ENCODE measurements at places on chromosomes 4 and X. TPM values are rescaled to one million over a fixed set of nuclear protein-coding genes. Genes with fewer than 3 reads are reported as not detected.
A peak's percentile ranks its signal among the peaks of the same experiment; 100 is the strongest.

Gene UCHL1
- 488 TPM for total RNA-seq

Gene CCNB3
- 0.85 TPM for total RNA-seq

Gene IQSEC2
- 23.3 TPM for total RNA-seq

DNA sequence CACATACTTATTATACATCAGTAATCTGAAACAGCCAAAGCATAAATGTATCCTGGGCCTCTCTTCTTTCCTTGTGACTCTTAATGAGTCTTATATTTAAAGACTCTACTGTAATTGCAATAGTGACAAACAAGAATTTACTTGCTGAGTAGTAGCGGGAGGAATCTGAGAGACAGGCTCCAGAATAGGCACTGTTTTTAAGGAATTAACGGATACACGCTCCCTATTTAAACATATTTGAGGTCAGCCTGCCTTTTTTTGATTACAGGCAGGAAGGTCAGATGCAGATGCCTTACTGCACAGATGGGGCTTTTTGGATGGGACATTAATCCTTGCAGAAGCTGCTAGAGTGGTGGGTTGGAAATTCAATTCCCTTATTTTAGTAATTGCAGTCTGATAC lies 196.3 kb upstream of the ANXA3 start:
- no peak for DNase-seq

GRCh38 chrX:46695491-46695890 lies 63.4 kb downstream of the SLC9A7 start:
- DNase-seq: no peak

DNA sequence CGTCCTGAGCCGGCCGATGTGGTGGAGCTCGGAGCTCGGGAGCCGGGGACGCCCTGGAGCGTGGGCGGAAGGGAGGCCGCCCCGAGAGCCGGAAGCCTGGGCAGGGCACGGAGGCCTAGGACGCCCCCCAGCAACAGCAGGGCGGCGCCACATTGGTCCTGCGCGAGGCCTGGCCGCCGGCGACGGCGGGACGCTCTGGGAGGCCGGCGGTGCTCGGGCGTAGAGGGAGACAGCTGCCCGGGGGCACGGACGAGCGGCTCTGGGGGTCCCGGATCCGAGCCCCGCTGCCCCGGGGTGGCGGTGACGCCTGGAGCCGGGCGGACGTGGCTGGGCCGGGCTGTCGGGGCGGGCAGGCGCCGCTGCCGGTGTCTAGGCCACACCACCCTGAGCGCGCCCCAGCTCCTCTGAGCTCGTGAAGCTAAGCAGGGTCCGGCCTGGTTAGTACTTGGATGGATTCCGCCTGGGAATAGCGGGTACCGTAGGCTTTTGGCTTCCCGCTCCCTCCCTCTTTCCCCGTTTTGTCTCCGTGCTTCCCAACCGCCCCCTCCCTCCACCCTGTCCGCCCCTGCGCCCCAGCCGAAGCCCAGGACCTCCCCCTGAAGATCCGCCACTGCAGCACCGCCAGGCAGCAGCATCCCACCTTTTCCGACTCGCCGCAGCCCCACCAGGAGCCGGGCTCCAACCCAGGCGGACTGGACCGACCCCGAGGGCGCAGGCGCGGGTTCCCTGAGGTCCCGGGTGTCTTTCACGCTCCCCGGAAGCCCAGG lies 12.1 kb downstream of the FRG2 start:
- peak; percentile 43 for DNase-seq

GRCh38 chr4:13299343-13299742 lies 184.8 kb downstream of the RAB28 start:
- DNase-seq: no peak

DNA sequence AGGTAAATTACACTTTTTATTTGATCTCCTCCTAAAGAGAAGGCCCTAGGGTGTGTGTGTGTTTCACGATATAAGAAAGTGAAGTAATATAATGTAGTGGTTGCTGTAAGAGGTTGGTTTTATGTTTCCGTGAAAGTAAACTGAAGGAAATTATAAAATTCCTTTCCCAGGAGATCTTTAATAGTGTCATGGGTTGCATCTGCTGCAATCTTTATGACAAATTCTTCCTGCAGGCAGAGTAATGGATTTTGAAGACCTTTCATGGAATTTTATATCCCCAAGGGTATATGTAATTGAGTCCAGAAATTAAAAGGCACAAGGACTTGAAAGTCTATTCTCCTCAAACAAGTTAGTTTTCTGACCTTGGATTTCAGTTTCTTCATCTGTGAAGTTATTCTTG lies 538.6 kb downstream of the ANKRD50 start:
- DNase-seq: no peak

DNA sequence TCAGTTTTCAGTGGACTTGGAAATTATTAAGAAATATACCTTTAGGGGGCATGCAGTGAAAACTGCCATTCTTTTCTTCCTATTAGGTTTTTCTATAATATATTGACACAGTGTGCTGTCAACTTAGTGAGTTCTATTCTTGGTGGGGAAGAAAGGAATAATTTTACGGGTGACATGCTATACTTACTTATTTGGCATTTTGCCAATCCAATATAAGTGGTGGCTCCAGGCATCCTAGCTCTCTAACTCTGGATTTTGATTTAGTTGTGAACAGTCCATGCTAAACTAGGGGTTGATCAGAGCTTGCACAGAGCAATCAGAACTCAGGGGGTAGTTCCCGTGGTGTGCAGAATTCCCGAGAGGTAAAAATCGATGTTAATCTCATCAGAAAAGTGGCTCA lies 277.7 kb upstream of the FTHL17 start:
- no peak for DNase-seq
